Brain microvascular endothelial cell (primary cell): ENCODE measurements at places on chromosomes 7 and 10.

GRCh38 chr7:434891-435629, 84.6 kb downstream of the PDGFA start:
- no peak for DNase-seq

DNA sequence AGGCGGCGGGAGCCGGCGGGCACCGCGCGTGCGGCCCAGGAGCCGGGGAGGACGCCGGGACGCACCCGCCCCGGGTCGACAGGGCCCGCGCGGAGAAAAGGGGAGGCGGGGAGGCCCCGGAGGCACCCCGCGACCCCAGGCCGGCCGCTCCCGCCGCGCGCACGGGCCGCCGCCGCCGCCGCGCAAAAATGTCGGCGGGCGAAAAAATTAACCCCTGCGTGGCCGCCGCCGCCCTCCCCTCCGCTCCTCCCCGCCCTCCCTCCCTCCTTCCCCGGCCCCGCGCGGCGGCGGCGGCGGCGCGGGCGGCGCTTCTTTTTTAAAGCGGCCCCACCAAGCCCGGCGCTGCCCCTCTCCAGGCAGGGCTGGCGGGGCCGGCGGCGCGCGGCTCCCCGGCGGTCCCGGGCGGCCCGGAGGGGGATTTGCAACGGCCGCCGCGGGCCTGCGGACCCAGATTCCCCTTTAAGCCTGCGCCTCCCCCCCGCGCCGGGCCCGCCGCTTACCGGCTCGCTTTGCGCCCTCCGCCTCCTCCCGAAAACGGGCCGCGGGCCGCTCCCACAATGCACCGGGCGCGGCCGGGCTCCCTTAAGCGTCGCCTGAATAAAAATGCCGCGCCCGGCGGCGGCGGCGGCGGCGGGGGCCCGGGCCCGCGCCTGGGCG, 465 bp downstream of the SEPHS1 start:
- peak; percentile 24 for DNase-seq

DNA sequence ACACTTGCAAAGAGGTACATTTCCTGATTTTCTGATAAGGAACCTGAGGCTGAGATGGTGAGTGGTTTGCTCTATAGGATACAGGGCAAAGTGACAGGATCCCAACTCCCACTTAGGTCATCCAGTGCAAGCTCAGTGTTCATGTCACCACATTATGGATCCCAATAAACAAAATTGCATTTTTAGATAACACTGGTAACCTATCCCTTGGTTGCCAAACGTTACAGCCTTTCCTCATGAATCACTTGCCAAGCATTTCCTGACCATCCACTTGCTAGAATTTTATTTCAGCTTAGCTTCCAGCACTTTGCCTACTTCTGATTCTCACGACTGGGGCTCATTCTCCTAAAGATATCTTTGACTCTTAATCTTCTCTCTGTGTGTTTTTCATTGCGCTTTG, 131.4 kb upstream of the ODAD2 start:
- DNase-seq = peak; percentile 78

DNA sequence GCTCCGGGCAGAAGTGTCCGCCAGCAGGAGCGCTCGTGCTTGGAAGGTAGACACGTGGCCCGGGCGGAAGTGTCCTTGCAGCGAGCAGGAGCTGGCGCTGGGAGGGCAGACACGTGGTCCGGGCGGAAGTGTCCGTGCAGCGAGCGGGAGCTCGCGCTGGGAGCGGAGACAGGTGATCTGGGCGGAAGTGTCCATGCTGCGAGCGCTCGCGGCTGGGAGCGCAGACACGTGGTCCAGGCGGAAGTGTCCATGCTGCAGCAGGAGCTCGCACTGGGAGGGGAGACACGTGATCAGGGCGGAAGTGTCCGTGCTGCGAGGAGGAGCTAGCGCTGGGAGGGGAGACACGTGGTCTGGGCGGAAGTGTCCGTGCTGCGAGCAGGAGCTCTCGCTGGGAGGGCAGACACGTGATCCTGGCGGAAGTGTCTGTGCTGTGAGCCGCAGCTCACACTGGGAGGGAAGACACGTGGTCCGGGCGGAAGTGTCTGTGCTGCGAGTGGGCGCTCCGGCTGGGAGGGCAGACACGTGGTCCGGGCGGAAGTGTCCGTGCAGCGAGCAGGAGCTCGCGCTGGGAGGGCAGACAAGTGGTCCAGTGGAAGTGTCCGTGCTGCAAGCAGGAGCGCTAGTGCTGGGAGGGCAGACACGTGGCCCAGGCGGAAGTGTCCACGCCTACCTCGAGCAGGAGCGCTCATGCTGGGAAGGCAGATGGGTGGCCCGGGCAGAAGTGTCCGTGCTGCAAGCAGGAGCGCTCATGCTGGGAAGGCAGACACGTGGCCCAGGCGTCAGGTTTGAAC, 41.1 kb upstream of the PRKAR1B start:
- peak; percentile 92 for DNase-seq

- DNase-seq = no peak
Observed at GRCh38 chr7:22576612-22577469, 76.9 kb upstream of the STEAP1B start.

DNA sequence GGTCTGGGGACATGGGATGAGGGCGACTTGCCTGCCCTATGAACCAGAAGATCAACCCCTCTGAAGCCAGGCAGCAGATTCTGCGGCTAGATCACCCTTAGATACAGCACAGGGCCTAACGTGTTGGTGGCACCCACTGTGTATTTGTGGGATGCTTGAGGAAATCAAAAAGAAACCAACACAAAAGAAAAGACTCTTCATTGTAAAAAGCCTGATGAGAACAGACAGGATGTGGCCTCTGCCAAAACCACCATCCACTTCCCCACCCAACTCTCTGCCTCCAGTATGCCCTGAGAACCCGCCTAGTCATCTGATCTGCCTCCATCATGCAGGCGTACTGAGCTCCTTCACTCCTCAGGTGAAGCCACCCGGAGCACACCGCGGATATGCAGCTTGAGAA, 97.2 kb upstream of the INSYN2A start:
- DNase-seq = no peak

DNA sequence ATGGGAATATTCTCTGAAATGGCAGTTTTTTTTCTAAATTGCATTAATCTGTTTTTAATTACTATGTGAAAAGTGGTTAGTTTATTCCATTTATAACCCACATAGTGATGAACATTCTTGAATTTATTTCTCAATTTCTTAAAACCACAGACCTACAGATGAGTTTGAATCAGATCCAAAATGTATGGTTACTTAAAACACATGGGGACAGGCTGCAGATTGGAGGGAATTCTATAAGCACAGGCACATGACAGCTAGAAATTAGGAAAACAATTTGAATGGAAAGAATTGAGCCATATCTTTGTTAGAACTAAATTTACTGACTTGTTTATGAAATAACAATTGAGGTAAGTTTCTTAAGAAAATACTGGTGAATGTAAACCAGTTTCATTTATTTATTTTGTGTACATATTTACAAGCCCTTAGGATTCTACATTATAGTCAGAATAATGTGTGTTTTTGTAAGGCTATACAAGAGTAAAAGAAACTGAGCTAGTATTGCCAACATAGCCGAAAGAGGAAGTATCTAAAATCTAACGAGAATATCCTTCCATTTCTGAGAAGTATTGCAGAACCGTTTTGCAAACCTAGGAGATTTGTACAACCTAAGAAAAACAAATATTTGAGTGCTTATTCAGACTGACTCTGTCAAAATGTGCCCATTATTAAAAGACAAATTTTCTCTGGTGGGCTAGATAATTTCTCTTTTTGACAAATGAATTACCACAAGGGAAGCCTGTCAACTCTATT, 434.3 kb upstream of the SEMA3D start:
- no peak for DNase-seq

GRCh38 chr10:130244928-130245495, 108.8 kb downstream of the GLRX3 start:
- DNase-seq = no peak

DNA sequence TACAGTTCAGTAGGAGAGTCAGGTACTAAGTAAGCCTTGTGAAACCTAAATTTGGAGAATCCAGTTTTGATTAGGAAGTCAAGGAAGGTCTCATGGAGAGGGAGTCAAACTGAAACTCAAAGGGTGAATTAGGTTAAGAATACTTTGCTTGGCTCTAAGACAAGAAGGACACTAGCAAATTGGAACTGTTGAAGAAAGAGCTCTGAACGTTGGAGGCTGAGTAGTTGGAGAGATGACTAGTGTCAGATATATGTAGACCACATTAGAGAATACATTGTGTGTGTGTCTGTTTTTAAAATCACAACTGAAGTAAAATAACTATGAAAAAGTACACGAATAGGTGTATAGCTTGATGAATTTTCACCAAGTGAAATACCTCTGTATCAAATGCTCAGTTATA, 6.3 kb downstream of the VPS26A start:
- no peak for DNase-seq

DNA sequence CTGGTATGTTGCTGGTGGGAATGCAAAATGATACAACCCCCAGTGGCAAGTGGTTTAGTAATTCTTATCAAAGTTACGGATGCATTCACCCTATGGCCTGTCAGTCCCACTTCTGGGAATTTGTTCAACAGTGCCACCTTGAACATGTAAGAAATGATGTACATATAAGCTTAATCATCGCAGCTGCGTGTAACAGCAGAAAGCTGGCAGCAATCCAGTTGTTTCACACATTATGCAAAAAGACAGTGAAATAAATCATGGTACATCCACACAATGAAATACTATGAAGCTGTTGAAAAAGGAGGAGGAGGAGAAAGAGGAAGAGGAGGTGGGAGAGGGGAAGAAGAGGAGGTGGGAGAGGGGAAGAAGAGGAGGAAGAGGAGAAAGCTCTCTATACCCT, 76.2 kb upstream of the MYL10 start:
- DNase-seq = no peak

DNA sequence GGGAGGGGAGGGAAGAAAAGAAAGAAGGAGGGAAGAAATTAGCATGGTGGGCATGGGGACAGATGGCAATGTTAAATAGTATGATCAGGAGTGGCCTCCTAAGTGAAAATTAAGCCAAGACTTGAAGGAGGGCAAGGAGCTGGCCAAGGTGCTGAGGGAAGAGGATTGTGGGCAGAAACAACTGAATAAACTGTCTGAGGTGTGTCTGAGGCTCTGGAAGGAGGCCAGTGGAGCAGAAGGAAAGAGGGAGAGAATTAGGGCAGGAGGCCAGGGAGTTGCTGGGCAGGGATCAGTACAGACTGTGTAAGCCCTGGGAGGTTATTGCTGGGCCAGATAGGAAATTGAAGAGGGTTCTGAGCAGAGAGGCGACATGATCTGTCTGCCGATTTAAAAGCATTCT, 40.6 kb upstream of the VKORC1L1 start:
- peak; percentile 35 for DNase-seq

DNA sequence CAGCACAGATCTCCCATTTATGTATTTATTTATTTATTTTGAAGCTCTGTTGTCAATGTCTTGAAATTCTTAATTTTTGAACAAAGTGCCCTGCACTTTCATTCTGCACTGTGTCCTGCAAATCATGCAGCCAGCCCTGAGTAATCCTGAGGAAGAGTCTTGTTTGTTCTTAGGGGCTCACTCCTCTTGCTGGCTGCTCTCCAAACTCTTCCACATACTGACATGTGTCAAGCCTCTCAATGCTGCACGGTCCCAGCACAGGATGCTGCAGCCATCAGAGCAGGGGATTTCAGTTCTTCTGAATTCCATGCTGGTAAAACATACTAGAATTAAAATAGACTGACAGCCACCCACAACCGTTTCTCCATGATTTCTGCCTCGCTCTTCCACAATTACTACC, 207.2 kb downstream of the PARD3 start:
- peak; percentile 47 for DNase-seq

DNA sequence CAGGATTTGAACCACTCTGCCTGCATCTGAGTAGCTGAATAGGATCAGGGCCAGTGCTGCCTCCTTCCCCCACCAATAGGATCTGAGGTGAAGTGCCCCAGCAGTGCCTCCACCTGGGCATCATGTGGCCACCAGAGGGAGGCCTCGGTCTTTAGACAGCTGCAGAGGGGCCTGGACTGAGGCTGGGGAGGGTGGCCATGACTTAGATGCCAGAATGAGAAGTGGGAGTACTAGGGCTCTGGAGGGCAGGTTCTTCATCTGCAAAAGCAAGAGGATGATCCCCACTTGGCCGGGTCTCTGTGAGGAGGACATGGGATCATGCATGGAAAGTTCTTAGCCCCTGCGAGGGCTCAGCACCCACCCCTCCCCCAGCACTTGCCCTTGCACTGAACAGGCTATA, 56.9 kb downstream of the NEUROG3 start:
- DNase-seq = no peak

GRCh38 chr10:115045499-115045898, 47.7 kb upstream of the ATRNL1 start:
- no peak for DNase-seq

DNA sequence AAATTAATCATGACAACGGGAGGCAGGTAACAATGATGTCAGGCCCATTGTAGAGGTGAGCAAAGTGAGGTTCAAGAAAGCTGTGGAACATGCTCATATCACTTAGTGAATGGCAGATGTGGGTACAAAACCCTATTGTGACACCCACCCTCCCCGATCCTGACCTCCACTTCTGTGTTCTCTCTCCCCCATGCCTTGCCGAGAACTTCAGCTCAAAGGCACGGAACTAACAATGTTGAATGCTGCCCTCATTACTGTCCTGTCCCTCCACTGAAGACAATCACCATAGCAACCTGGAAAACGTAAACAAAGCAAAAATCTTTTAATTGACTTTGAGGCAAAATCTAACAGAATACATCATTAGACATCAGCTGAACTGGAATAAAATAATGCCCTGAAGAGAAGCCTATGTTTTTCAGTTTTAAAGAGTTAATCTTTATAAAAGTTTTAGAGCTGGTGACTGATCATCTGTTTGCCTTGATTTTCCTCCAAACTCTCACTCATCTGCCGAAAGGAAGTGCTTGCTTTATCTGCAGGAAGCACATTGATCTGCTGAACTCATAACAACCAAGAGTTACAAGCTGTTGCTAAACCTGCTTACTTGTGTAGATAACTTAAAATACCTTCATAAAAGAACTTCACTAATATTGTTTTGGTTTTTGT, 133.6 kb downstream of the CUBN start:
- peak; percentile 75 for DNase-seq

DNA sequence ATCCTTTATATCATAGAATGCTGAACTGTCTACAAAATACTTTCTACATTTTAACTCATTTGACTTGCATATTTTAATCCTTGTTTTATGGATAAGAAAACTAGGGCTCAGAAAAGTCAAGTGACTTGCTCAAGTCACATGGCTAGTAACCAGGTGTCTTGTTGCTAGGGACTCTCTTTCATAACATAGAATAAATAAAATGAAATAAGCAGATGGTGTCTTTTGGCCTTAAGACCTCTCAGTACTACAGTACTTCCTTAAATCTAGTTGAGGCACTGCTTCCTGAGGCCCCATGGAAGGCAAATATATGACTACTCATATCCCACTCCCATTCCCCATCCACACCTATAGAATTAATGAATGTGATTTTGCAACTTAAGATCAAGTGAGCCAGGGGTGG, 87.9 kb downstream of the CDK6 start:
- no peak for DNase-seq

DNA sequence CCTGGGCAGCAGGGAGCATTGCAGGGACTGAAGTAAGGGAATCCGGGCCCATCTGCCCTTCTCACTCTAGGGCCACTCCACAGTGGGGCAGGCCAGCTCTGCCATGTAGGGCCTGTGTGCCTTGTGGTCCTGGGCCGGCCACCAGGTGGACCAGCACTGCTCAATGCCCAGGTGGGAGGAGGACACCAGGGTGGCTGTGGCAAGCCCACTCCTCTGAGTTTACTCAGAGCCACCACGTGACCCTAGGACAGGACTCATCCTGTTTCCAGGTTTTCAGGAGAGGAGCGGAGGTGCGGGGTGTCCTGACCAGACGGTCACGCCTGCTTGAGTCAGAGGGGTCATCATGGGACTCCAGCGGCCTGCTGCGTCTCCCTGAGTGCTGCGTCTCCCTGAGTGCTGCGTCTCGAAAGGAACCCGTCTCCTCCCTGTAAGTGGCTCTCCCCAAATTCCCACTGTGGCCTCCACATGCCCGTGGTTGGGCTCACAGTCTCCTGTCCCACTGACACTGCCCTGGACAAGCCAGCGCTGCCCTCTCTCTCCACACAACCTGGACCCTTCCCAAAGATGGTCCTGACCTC, 2.9 kb downstream of the CFAP46 start:
- no peak for DNase-seq
